ENCODE measurements at places on chromosomes 11 and 22. TPM values are rescaled to one million over a fixed set of nuclear protein-coding genes. Genes with fewer than 3 reads are reported as not detected.

The APOL5 gene
- not detected for total RNA-seq

The INS gene
- not detected for total RNA-seq

The AAMDC gene
- 13.0 TPM for total RNA-seq

The TYR gene
- total RNA-seq: not detected

The PTDSS2 gene
- total RNA-seq: 29.4 TPM

The LARGE2 gene
- total RNA-seq: 0.91 TPM

The STIM1 gene
- 41.2 TPM for total RNA-seq

The OR5A1 gene
- not detected for total RNA-seq

The HORMAD2 gene
- total RNA-seq: not detected

The CAVIN3 gene
- total RNA-seq: 69.9 TPM

The CRYBA4 gene
- total RNA-seq: not detected

The GTSE1 gene
- total RNA-seq: 19.9 TPM

The FAM83F gene
- total RNA-seq: 41.3 TPM

The GVQW3 gene
- total RNA-seq: 1.5 TPM

The PITPNM1 gene
- total RNA-seq: 38.7 TPM

The PAK1 gene
- total RNA-seq: 25.5 TPM

The MMP3 gene
- 0.19 TPM for total RNA-seq

The OVOL1 gene
- total RNA-seq: not detected
